ENCODE measurements at places on chromosomes 4 and X. TPM values are rescaled to one million over a fixed set of nuclear protein-coding genes. Genes with fewer than 3 reads are reported as not detected.
A peak's percentile ranks its signal among the peaks of the same experiment; 100 is the strongest.

THAP9 gene
- total RNA-seq: 3.0 TPM

RBM46 gene
- not detected for total RNA-seq

IL13RA1 gene
- 1.1 TPM for total RNA-seq

CT55 gene
- total RNA-seq: not detected

DCLK2 gene
- 0.35 TPM for total RNA-seq

CENPE gene
- 5.1 TPM for total RNA-seq

GRCh38 chr4:61210186-61210939 is 10.2 kb downstream of the ADGRL3 start:
- no peaks in the 10 kb centered on the region for H3K36me3 ChIP-seq
- no peak overlapping the region for H3K27ac ChIP-seq
- no peaks in the 10 kb centered on the region for H3K4me1 ChIP-seq
- no peak overlapping the region for H3K4me3 ChIP-seq
- no peak for DNase-seq

- H3K36me3 ChIP-seq: no peaks in the 10 kb centered on the region
- DNase-seq: peak; percentile 18
- H3K4me3 ChIP-seq: peak overlapping the region; percentile 31
- H3K4me1 ChIP-seq: peaks cover 13% of the 10 kb centered on the region
- peak overlapping the region; percentile 2 for H3K27ac ChIP-seq
Measured at GRCh38 chr4:1683261-1683735, 815 bp downstream of the FAM53A start.

- no peak overlapping the region for H3K27ac ChIP-seq
- H3K27me3 ChIP-seq: no peaks in the 10 kb centered on the region
- no peak for DNase-seq
- H3K36me3 ChIP-seq: no peaks in the 10 kb centered on the region
- H3K4me3 ChIP-seq: no peak overlapping the region
- no peaks in the 10 kb centered on the region for H3K4me1 ChIP-seq
Measured at GRCh38 chr4:35217331-35217730, 1027.0 kb downstream of the ARAP2 start.

DNA sequence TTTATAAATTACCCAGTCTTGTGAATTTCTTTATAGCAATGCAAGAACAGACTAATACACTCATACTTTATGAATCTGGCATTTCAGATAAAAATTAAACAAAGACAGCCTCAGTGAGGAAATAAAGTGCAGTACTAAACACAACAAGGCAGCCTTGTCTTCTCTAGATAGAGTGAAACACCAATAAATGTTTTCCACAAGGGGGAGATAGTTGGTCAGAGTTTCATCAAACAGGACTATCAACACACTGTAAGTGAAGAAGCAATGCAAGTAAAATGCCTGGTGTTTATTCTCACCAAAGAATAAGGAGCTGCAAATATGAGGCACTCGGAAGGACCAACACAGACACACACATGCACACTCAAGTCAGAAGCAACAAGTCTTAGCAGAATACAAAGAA is 62.8 kb downstream of the FAM9B start:
- H3K27me3 ChIP-seq: no peaks in the 10 kb centered on the region
- H3K4me1 ChIP-seq: no peaks in the 10 kb centered on the region
- no peaks in the 10 kb centered on the region for H3K36me3 ChIP-seq
- no peak overlapping the region for H3K4me3 ChIP-seq

GRCh38 chr4:122863639-122864038 is 37.0 kb downstream of the FGF2 start:
- no peaks in the 10 kb centered on the region for H3K36me3 ChIP-seq
- H3K27ac ChIP-seq: no peak overlapping the region
- peaks cover 2% of the 10 kb centered on the region for H3K27me3 ChIP-seq
- no peaks in the 10 kb centered on the region for H3K4me1 ChIP-seq
- H3K4me3 ChIP-seq: no peak overlapping the region

GRCh38 chrX:129693354-129693753 is 38.6 kb upstream of the APLN start:
- no peak for DNase-seq
- H3K36me3 ChIP-seq: no peaks in the 10 kb centered on the region
- H3K27ac ChIP-seq: no peak overlapping the region

DNA sequence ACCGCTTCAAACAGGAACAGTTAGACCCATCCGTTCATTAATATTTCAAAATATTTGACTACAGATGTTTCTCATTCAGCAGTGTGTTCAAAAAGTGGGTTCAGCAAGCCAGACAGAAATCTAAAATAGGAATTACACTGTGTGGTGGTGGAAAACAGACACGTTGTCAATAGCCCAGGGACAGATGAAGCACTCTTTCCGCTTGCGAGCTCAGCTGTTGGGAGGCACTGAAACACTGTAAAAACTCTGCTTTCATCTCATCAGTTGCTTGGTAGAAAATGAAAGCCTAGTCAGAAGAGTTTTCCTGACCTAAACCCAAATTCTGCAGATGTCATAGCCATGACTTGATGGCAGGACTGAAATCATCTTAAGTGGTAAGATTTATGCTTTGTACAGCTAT is 38.5 kb downstream of the LRP2BP start:
- H3K27me3 ChIP-seq: no peaks in the 10 kb centered on the region
- no peaks in the 10 kb centered on the region for H3K4me1 ChIP-seq

DNA sequence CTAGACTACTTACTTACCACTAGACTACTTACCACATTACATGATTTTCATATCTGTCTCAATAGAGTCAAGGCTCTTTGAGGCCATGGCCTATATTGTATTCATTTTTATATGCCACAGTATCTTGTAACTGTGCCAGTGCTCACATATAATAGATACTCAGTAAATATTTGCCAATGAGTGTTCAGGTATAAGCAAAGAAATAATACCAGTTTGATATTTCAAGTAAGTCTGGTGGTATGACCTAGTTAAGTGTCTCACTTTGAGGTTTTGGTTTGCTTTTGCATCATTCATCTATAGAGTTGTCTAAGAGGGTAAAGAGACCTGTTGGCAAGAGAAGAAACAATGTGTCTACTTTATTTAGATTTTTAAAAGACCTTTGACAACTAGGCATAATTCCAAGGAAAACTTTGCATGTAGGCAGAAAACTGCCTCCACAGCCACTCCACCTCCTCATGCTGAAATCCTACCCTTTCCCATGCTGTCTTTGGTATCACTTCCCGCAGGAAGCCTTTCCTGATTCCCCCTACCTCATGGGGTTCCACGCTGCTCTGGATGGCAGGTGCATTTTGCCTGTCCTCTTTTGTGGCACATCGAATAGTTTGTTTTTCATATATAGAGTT is 91.3 kb upstream of the KLHL13 start:
- H3K27ac ChIP-seq: no peak overlapping the region
- H3K27me3 ChIP-seq: no peaks in the 10 kb centered on the region
- H3K4me1 ChIP-seq: no peaks in the 10 kb centered on the region
- DNase-seq: no peak
- H3K36me3 ChIP-seq: no peaks in the 10 kb centered on the region
- H3K4me3 ChIP-seq: no peak overlapping the region

GRCh38 chr4:183495184-183495583 is 9.7 kb upstream of the ING2 start:
- no peaks in the 10 kb centered on the region for H3K36me3 ChIP-seq
- DNase-seq: no peak
- no peaks in the 10 kb centered on the region for H3K4me1 ChIP-seq
- H3K4me3 ChIP-seq: no peak overlapping the region

DNA sequence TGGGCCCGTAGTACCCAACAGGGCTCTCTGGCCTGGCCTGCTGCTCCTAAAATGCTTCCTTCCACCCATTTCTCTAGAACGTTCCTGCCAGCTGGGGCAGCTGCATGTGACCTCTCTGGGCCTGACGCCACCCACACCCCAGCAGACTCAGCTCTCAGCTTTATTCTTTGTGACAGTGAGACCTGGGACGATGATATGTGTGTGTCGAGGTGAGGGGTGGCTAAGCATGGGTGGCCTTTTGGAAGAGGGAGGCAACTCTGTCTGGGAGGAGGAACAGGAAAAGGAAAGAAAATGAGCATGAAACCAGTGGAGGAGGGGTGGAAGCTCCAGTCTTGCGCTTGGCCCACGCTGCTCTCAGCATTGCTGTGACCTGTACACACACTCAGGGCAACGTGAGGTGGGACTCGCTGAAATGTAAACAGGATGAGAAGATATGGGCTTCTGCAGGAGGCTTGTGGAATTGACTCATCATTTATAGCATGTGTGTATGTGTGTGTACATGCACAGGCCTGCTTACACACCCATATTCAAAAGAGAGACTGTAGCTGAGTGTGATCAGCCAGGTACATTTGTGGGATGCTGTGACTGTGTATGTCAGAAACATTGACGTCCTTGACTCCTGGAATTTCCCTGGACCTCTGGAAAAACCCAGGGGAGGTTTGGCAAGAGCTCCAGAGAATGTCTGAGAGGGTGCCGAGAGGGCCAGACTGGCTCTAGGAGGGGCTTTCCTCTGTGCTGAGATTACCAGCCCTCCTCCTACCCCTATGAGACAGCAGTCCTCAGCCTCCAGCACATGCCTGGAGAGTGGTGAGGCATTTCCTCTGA is 137.9 kb downstream of the PJA1 start:
- no peak overlapping the region for H3K27ac ChIP-seq
- H3K4me1 ChIP-seq: no peaks in the 10 kb centered on the region
- no peaks in the 10 kb centered on the region for H3K36me3 ChIP-seq
- no peaks in the 10 kb centered on the region for H3K27me3 ChIP-seq

GRCh38 chrX:54178100-54178940 is 4.7 kb downstream of the FAM120C start:
- no peak overlapping the region for H3K4me3 ChIP-seq
- no peak overlapping the region for H3K27ac ChIP-seq
- DNase-seq: no peak
- H3K4me1 ChIP-seq: peaks cover 16% of the 10 kb centered on the region
- H3K27me3 ChIP-seq: no peaks in the 10 kb centered on the region

DNA sequence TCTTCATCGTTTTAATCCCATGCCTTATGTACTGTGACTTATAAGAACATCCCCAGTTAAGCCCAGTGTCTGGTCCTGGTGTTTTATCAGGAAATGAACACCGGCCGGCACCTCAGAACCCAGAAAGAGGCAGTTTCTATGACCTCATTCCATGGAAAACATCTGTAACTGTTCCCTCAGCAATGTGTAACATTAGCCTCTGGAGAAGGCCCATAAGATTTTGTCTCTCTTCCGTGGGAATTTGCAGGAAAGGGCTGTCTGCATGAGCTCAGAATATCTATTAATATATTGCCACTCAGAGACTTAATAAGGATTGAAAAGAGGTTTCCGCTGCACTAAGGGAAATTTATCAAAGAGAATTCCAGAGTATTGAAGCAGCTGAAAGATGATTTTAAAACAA is 3.1 kb upstream of the TCEANC start:
- no peak for DNase-seq
- H3K4me1 ChIP-seq: peaks cover 6% of the 10 kb centered on the region
- H3K36me3 ChIP-seq: no peaks in the 10 kb centered on the region

- H3K4me1 ChIP-seq: no peaks in the 10 kb centered on the region
- no peak overlapping the region for H3K27ac ChIP-seq
- no peaks in the 10 kb centered on the region for H3K27me3 ChIP-seq
- no peak for DNase-seq
- no peak overlapping the region for H3K4me3 ChIP-seq
Measured at GRCh38 chr4:136831553-136831952, 700.7 kb downstream of the PCDH18 start.

DNA sequence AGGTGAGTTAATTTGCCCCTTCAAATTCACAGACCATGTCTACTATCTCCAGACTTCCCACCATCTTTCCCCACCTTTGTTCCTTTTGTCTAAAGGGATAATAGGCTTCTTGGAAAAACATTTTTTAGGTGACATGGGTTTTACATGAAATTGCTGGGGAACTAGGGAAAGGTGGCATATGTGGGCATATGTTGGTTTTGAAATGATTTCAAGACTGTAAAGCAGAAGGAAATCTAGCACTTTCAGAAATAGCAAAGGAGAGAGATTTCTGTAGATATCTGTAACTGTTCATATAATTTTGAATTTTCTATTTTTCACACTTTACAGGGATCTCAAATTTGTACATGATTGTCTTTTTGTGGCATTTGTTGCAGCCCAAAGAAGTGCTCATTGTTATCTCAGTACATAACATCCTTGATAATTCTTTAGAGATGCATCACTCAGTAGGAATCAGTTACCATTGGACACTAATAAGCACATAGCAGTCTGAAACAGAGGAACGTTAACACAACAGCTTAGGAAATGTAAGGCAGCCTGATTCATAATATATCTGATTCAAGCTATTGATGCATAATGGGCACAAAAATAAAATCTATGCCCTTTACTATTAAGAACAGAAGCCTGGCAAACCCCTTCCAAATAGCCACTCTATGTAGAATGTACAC is 659.7 kb downstream of the CENPC start:
- H3K36me3 ChIP-seq: no peaks in the 10 kb centered on the region
- no peak overlapping the region for H3K27ac ChIP-seq
- no peaks in the 10 kb centered on the region for H3K4me1 ChIP-seq
- H3K4me3 ChIP-seq: no peak overlapping the region
- H3K27me3 ChIP-seq: no peaks in the 10 kb centered on the region
- DNase-seq: no peak

DNA sequence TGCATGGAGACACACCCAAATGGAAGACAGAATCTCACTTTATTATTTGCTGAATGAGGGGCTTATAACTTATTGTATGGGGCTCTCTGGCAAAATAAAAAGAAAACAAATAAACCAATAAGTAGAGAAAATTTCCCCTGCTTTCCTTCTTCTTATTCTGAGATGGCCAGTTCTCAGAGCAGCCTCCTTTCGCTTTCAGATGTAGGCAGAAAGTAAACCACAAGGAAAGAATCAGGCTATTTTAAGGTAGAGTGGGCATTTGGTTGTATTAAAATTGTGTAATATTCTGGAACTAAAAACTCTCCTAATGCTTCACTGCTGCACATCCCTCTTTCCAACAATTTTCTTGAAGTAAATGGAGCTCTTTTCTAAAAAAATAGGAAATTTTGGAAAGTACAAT is 241.8 kb downstream of the GALNTL6 start:
- no peaks in the 10 kb centered on the region for H3K36me3 ChIP-seq
- H3K27ac ChIP-seq: no peak overlapping the region

- H3K27ac ChIP-seq: no peak overlapping the region
- no peaks in the 10 kb centered on the region for H3K27me3 ChIP-seq
- H3K4me1 ChIP-seq: no peaks in the 10 kb centered on the region
- DNase-seq: no peak
- H3K4me3 ChIP-seq: no peak overlapping the region
- H3K36me3 ChIP-seq: no peaks in the 10 kb centered on the region
Measured at GRCh38 chr4:156503119-156503518, 468.5 kb downstream of the PDGFC start.

Data from T-cell (primary cell).